Femur (tissue), 1 donor: ENCODE measurements at places on chromosomes 11 and 22.

- no peak for DNase-seq
These were observed 67.2 kb downstream of the EXT2 start for GRCh38 chr11:44162662-44163061.

- DNase-seq = no peak
These were observed 538.3 kb upstream of the FAT3 start for GRCh38 chr11:91686281-91686680.

DNA sequence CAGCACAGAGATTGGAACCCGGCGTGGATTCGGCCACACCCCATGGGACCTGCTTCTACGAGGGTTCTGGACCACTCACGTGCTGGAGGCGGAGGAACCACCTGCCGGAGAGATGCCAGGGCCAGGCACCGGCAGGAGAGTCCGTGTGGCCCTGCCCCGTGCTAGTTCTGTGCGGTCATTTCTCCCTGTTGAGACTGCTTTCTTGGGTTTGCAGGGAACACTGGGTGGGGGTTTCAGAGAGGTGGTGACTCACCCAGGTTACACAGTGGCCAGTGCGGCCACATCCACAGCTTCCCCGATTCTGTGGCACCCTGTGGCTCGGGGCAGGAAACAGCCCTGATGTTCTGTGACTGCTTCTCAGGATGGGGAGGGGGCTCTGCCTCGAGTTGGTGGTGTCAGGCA lies 3.6 kb upstream of the PHLDA2 start:
- no peak for DNase-seq

- no peak for DNase-seq
These were observed 11.1 kb upstream of the MGAT3 start for GRCh38 chr22:39445678-39446077.

DNA sequence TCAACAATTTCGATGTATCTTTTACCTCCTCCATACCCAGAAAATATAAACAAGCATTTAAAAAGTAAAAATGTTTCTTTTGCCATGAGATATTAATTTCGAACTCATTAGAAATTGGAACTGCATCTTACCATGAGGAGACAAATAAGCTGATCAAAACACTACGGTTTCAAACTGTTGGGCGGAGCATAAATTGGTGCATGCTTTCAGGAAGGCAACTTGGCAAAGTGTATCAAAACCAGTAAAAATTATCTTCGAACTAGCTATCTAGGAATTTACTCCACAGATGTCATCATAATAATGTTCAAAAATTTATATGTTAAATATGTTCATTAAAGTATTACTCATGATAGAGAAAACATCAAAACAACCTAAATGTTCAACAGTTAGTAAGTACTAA lies 21.4 kb upstream of the SOX6 start:
- DNase-seq = no peak

DNA sequence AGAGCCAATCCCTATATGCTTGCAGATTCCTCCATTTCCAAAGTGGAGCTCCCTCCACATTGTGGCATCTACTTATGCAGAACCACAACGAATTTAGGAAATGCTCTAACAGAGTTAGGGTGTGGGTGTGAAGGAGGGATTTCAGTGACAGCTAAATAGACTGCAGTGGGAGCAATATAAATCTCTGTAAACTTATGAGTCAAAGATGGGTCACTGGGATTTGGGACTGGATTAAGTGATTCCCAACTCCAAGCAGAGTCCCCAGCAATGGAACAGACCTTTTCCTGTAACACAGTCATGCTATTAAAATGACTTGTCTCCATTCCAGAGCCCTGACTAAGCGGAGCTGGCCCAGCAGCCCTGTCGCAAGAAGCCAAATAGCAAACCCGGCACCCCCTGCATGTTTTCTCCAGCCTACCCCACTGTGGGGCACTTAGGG lies 36.6 kb downstream of the RPL27A start:
- DNase-seq = peak; percentile 74

GRCh38 chr11:47185305-47186075 lies 744 bp downstream of the PACSIN3 start:
- peak; percentile 84 for DNase-seq

- no peak for DNase-seq
These were observed 789 bp upstream of the FAM111A start for GRCh38 chr11:59141673-59142460.
